ENCODE measurements at places on chromosomes 7 and 10. TPM values are rescaled to one million over a fixed set of nuclear protein-coding genes. Genes with fewer than 3 reads are reported as not detected.
A peak's percentile ranks its signal among the peaks of the same experiment; 100 is the strongest.

The MBL2 gene
- not detected for total RNA-seq

The HABP2 gene
- total RNA-seq = 1.3 TPM

The CRHR2 gene
- not detected for total RNA-seq

The EPC1 gene
- total RNA-seq = 40.1 TPM

The AASS gene
- total RNA-seq = 27.4 TPM

The OGA gene
- total RNA-seq = 72.6 TPM

The DENND2A gene
- total RNA-seq = 17.4 TPM

The GPR85 gene
- 0.82 TPM for total RNA-seq

The PKD2L1 gene
- 0.37 TPM for total RNA-seq

The LFNG gene
- total RNA-seq = 38.0 TPM

The CCDC3 gene
- total RNA-seq = 7.8 TPM

The CALML5 gene
- total RNA-seq = not detected

The VPS50 gene
- 28.8 TPM for total RNA-seq

The TRIM73 gene
- 2.0 TPM for total RNA-seq

DNA sequence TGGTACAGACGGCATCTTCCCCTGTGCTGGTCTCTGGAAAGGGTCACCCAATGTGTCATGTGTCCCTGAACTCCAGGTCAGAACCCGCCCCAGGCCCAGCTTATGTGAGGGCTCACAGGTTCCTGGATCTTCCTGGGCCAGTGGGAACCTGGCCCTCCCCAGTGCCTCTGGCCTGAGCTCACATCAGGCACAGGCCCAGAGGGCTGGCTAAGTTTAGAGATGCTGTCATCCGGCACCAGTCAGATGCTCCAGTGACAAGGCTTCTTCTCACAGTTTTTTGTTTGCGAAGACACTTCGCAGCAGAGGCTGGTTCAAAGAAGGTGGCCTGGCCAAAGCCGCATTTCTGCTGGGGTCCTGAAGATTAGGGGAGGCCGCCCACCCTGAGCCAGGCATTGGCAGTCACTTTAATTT lies 11.8 kb downstream of the CAMK2B start:
- H3K27me3 ChIP-seq = peaks cover 11% of the 10 kb centered on the region
- H3K4me1 ChIP-seq = peaks cover 7% of the 10 kb centered on the region
- no peak for DNase-seq
- no peak overlapping the region for H3K4me3 ChIP-seq
- H3K27ac ChIP-seq = no peak overlapping the region

- no peak for DNase-seq
- peak overlapping the region; percentile 92 for H3K27ac ChIP-seq
- peak overlapping the region; percentile 54 for H3K4me3 ChIP-seq
- H3K27me3 ChIP-seq = no peaks in the 10 kb centered on the region
- H3K4me1 ChIP-seq = peaks cover 23% of the 10 kb centered on the region
Measured at GRCh38 chr10:50417486-50417885, 166.2 kb upstream of the ASAH2 start.

- no peak overlapping the region for H3K4me3 ChIP-seq
- H3K4me1 ChIP-seq = peaks cover 18% of the 10 kb centered on the region
- no peaks in the 10 kb centered on the region for H3K36me3 ChIP-seq
- DNase-seq = no peak
Measured at GRCh38 chr7:45979275-45980180, 58.5 kb upstream of the IGFBP3 start.

GRCh38 chr7:43921423-43921822 lies 4.8 kb upstream of the UBE2D4 start:
- H3K4me1 ChIP-seq = no peaks in the 10 kb centered on the region
- H3K36me3 ChIP-seq = peaks cover 8% of the 10 kb centered on the region
- no peak overlapping the region for H3K27ac ChIP-seq
- H3K27me3 ChIP-seq = no peaks in the 10 kb centered on the region
- no peak overlapping the region for H3K4me3 ChIP-seq
- DNase-seq = no peak

DNA sequence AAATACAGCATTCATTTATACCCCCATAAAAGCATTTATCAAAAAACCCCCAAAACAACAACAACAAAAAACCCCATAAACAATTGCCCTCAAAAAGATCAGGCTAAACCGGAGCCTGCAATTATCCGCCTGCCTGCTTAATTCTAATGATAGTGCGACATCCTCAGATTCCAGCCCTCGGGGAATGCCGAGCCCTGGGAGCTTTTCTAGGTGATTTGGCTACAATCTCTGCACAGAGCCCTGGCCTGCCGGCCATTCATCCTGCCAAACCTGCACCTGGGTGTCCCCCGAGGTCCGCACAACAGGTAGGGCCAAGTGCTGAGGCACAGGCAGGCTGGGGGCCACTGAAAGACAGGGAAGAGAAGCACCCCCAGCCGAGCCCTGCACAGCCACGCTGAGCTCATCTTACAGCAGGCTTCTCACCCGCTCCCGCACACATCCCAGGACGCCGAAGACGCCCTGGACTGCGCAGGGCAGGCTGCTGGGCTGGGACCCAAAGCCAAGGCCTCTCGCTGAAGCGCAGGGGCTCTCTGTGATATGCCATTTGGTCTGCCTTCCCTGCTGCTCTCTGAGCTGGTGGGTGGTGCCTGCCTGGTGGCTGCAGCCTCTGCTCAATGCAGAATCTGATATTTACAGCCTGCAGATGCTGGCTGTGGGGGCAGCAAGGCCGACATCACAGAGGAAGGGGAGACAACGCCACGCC lies 57.5 kb downstream of the CAMK2B start:
- no peaks in the 10 kb centered on the region for H3K4me1 ChIP-seq
- H3K4me3 ChIP-seq = no peak overlapping the region
- no peaks in the 10 kb centered on the region for H3K36me3 ChIP-seq
- no peak overlapping the region for H3K27ac ChIP-seq
- H3K27me3 ChIP-seq = peaks cover 3% of the 10 kb centered on the region

- no peaks in the 10 kb centered on the region for H3K27me3 ChIP-seq
- no peaks in the 10 kb centered on the region for H3K36me3 ChIP-seq
- no peak for DNase-seq
- no peak overlapping the region for H3K27ac ChIP-seq
- H3K4me1 ChIP-seq = no peaks in the 10 kb centered on the region
Measured at GRCh38 chr7:139557857-139558581, 34.5 kb downstream of the CLEC2L start.

DNA sequence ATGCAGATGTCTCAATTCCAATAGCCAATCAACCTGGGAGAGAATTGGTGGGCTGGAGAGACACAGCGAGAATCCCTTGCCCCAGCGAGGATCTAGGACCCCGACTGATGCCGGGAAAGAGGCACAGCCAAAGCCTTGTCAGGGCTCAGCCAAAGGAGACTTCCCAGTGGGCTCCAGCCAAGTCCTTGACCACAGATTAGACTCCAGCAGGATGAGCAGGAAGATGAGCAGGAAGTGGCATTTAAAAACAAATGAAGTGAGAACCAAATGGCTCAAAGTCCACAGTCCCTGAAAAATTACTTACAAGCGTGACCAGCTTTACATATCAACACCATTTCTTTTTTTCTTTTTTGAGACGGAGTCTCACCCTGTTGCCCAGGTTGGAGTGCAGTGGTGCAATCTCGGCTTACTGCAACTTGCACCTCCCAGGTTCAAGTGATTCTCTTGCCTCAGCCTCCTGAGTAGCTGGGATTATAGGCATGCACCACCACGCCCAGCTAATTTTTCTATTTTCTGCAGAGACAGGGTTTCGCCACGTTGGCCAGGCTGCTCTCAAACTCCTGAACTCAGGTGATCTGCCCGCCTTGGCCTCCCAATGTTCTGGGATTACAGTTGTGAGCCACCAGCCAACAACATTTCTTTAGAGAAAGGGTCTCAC lies 40.2 kb downstream of the CTBP2 start:
- no peaks in the 10 kb centered on the region for H3K36me3 ChIP-seq
- no peaks in the 10 kb centered on the region for H3K27me3 ChIP-seq
- H3K4me3 ChIP-seq = no peak overlapping the region
- no peak for DNase-seq

DNA sequence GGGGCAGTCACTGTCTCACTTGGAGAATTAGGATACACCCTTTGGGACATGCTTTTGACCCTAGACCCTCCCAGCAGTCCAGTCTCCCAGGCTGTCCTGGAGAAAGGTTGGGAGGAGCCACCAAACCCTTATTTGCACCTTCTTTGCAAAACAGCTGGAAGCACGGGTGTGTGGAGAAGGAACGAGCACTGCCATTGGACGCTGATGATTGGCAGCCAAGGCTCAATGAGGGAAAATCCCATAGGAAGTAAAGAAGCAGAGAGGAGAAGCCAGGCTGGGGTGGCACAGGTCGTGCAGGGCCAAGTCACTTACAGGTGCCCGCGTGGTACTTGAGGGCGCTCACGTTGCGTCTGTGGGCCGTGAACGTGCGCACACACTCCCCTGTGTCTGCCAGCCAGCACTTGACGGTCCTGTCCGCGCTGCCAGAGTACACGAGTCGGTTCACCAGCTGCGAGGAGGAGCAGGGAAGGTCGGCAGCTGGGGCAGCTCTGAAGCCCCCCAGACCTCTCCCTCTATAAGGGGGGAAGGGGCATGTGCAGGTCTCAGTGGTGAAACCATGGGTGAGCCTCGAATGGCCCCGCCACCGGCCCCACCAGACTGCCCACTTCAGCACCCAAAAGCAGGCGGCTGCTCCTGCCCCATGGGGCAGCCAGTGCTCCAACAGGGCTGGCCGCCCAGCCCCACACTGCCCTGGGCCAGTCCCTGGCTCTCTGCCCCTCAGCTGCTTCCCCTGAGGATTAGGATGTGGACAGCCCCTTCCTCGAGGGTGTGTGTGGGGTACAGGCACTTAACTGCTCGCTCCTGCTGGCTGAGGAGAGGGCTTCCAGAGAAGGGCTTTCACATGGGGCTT lies 24.8 kb downstream of the WDR86 start:
- H3K4me1 ChIP-seq = peaks cover 15% of the 10 kb centered on the region
- peaks cover 71% of the 10 kb centered on the region for H3K27me3 ChIP-seq
- no peaks in the 10 kb centered on the region for H3K36me3 ChIP-seq
- no peak overlapping the region for H3K4me3 ChIP-seq
- no peak for DNase-seq

DNA sequence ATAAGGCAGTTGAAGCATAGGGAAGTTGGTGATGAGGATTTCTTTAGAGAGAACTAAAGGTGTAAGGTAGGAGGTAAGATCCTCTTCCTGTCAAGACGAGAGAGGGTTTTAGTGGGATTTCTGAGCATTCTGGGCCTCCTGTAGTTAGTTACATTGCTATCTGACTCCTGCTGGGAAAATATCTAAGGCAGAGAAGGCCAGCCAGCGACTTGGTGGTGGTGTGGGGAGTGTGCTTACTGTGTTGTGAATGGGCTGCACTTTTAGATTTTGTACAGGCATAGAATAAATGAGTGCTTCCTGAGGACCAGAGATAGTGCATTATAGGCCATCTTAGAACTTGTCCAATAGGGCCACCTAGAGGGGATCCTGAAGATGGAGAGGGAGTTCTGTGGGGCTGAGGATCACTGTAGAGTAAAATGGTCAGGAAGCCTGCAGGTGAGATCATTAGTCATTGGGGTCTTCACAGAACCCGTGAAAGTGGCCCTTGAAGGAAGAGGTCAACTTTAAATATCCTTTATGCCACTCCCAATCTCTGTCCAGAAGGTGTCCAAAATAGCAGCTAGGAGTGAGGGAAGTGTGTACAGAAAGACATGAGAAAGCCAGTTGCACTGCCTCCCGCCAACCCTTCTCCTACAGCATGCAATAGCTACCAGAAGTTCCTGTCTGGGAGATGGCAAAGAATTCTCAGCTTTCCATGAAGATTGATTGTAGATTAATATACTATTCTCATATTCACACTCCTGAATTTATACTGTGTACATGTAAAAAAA lies 266.6 kb downstream of the POLR1F start:
- no peaks in the 10 kb centered on the region for H3K36me3 ChIP-seq
- DNase-seq = no peak
- H3K27me3 ChIP-seq = no peaks in the 10 kb centered on the region
- no peak overlapping the region for H3K4me3 ChIP-seq
- no peak overlapping the region for H3K27ac ChIP-seq

DNA sequence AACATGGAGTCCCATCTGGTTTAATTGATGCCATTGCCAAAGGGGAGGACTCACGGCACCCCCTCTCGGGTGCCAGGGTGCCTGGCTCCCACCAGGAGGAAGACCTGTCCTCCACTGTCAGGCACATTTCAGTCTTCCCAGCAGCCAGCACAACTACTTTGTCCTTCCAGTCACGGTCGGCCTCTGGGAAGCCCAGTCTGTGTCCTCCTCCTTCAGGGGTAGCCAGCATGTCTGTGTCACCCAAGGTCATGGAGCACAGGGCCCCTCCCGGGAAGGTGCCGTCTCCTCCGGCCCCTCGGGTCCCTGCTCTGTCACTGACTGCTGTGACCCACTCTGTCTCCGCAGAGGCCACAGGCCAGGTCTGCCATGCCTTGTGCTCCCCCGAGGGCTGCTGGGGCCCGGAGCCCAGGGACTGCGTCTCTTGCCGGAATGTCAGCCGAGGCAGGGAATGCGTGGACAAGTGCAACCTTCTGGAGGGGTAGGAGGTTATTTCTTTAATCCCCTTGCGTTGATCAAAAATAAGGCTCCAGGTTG lies 142.4 kb downstream of the EGFR start:
- peaks cover under 1% of the 10 kb centered on the region for H3K4me1 ChIP-seq
- H3K27ac ChIP-seq = no peak overlapping the region
- peaks cover 71% of the 10 kb centered on the region for H3K36me3 ChIP-seq
- H3K27me3 ChIP-seq = no peaks in the 10 kb centered on the region

DNA sequence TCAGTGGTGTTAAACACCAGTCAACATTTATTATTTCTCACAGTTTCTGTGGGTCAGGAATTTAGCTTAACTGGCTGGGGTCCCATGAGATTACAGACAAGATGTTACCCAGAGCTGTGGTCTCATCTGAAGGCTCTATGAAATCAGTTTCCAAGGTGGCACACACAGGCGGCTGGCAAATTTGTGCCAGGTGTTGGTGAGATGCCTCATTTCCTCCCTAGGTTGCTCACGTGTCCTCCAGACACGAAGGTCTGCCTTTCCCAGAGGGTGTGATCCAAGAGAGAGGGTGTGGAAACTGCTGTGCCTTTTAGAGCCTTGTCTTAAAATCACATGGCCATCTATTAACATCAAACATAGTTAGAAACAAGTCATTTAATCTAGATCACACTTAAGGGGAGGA lies 209.0 kb downstream of the JCAD start:
- peaks cover 3% of the 10 kb centered on the region for H3K4me1 ChIP-seq
- H3K4me3 ChIP-seq = no peak overlapping the region
- no peaks in the 10 kb centered on the region for H3K27me3 ChIP-seq
- no peaks in the 10 kb centered on the region for H3K36me3 ChIP-seq

DNA sequence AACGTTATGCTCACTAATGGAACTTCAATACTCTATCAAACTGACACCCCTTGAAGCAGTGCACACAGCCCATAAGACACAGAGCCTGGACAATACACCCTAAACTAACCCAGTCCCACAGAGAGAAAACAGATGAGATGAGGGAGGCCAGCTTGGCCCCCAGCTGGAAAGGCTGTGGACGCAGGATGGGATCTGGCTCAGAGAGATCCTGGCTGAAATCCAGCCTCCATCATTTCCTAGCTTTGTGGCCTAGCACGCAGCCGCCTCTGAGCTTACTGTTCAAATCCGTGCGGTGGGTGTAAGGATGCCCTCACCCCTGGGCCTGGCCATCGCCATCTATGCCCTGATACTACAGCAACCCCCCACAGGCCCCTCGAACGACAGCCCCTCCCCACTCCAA lies 32.7 kb downstream of the SNX8 start:
- no peaks in the 10 kb centered on the region for H3K27me3 ChIP-seq
- no peak overlapping the region for H3K4me3 ChIP-seq
- no peak overlapping the region for H3K27ac ChIP-seq
- peak; percentile 43 for DNase-seq
